ENCODE measurements at places on chromosomes 5 and 9.
A peak's percentile ranks its signal among the peaks of the same experiment; 100 is the strongest.

DNA sequence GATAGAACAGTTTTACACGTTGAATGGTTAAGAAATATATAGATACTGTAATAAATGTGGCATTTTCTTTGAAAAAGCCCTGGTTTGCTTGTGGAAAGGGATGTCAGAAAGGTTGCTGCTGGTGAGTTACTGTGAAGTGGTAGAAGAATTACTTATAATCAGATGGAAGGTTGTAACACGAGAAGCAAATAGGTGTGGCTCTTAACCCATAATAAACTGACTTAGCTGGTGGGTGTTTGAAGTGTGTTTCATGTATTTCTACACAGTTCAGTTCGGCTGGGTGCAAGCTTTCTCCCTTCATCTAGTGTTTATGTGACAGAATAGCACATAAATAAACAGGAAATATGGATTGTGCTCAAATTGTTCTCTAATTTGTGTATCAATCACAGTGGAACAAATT lies 5.5 kb downstream of the CNOT6 start:
- no peak for DNase-seq

GRCh38 chr9:107239474-107239873 lies 43.6 kb upstream of the RAD23B start:
- no peak for DNase-seq

DNA sequence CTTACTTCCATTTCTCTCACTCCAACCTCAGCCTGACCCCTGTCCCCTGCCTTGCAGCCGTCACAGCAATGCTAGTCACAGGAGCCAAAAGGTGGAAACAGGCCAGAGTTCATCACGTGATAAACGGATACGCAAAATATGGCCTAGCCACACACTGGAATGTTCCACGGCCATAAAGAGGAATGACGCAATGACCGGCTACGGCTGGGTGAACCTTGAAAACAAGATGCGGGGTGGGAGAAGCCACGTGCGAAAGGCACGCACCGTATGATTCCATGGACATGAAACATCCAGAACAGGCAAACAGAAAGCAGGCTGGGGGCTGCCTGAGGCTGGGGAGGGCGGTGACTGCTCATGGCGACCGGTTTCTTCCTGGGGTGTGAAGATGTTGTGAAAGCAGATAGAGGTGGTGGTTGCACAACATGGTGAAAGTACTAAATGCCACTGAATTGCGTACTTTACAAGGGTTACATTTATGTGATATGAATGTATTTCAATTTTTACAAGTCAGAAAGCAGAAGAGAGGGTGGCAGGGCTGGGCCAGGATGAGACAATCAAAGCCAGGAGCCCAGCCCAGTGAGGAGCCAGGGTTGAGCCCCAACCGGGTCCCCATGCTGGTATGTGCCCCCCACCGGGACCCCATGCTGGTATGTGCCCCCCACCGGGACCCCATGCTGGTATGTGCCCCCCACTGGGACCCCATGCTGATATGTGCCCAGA lies 117.8 kb upstream of the SARDH start:
- DNase-seq, result no peak

- DNase-seq, result no peak
Measured at GRCh38 chr5:9284272-9284671, 261.6 kb downstream of the SEMA5A start.

DNA sequence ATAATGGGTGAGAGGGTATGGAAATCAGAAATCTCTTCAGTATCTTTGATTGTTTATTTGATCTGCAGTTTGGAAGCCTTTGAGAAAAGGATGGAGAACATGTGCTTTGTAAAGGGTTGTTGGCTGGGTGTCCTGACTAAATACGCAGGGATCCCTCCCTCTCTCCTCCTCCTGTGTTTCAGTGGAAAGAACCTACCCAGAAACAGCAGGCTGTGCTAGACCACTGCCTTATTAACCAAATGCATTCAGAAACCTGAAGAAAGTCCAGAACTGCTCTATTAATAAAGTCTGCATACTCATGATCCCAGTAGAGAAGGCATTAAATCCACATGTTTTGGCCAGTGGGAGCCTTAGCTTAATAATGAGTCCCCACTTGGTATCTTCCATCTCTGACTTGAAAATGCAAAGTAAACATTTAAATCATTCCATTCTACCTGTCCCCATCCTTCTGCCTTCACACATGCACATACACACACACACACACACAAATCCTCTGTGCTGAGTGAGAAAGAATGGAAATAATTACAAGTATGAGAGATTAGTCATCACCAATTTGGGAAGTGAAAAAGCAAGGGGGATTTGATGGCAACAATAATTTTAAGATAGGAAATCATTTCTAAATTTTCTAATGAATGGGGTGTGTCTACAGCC lies 10.0 kb upstream of the LECT2 start:
- no peak for DNase-seq

- DNase-seq, result no peak
Measured at GRCh38 chr5:168449166-168449565, 37.1 kb upstream of the RARS1 start.

DNA sequence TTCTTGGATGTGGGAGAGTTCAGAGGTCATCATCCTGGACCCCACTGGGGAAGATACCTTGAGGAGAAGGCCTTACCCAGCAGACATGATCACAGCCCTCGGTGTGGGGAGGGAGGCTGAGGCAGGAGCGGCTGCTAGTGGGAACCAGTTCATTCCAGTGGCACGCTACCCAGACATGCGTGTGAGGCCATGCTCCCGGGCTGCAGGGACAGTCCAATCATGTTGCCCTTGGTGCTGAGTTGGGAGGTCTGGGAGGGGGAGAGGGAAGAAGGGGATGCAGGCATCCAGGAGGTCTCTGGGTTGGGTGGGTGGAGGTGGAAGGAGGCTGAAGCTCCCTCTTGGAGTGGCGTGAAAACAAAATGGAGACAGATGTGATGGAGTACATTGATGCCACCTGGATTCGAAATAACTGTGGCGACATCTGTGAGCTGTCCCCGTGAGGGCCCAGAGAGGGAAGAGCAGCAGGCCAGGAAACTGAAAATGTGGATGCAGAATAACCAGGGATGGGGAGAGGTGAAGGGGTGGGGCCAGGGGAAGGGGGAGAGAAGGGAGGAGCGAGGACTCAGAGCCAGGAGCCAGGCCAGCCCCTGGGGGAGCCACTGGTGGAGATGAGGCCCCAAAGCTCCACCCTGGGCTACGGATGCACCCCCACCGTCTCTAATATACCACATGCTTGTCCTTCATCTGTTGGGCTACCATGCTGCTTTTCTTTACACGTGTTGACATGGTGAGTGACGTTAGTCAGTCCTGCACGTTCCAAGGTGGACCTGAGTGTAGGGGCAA lies 16.2 kb downstream of the NDUFS6 start:
- no peak for DNase-seq

DNA sequence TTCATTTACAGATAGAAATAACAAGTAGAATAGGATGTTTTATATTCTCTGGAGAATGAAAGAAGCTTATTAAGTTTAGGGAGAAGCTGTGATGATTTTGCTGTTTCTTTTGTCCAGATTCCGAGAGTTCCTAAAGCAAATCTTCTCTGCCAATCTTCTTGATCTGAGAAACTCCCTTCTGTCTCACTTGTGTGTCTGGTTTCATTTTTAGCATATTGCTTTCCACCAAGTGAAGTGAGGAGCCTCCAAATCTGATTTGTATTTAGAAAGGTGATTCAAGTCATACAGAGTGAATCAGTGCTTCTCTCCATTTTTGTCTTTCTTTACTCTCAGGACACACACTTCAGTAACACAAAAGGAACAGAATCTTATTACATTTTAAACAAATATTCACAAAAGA lies 48.4 kb downstream of the STX17 start:
- DNase-seq, result no peak

DNA sequence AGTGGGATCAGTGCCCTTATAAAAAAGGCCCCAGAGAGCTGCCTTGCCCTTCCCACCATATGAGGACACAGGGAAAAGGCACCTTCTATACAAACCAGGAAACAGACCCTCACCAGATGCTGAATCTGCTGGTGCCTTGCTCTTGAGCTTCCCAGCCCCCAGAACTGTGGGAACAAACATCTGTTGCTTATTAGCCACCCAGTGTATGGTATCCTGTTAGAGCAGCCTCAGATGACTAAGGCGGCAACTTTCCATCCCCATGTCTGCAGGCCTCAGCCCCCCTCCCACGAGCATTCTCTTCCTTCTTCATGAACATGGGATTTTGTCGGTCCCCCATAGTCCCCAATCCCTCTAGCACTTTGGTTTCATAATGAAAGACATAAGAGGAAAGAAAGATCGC lies 202.5 kb upstream of the GAS1 start:
- DNase-seq, result no peak

DNA sequence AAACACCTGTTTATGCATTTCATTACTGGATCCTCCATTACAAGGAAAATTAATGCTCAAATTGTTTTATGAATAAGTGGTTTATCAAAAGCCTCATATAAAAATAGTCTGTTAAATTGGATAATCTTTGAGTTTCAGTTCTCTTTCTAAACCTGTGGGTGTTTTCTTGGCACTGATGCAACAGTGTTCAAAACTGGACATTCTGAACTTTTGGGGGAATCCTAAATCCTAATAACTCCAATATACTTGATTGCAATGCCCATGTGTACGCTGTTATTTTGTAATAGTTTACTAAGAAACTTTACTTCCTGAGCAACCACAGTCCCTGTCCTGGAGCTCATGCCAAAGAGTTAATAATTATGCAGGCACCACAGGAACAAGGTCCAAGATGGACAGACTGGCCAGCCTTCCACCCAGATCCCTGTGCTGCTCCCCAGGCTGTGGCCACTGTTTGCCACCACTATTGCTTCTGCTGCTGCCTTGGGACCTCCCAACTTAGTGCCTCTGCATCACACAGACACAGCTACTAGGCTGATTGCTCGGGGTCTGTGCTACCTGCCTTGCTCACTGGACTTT lies 14.0 kb downstream of the IRGM start:
- no peak for DNase-seq

DNA sequence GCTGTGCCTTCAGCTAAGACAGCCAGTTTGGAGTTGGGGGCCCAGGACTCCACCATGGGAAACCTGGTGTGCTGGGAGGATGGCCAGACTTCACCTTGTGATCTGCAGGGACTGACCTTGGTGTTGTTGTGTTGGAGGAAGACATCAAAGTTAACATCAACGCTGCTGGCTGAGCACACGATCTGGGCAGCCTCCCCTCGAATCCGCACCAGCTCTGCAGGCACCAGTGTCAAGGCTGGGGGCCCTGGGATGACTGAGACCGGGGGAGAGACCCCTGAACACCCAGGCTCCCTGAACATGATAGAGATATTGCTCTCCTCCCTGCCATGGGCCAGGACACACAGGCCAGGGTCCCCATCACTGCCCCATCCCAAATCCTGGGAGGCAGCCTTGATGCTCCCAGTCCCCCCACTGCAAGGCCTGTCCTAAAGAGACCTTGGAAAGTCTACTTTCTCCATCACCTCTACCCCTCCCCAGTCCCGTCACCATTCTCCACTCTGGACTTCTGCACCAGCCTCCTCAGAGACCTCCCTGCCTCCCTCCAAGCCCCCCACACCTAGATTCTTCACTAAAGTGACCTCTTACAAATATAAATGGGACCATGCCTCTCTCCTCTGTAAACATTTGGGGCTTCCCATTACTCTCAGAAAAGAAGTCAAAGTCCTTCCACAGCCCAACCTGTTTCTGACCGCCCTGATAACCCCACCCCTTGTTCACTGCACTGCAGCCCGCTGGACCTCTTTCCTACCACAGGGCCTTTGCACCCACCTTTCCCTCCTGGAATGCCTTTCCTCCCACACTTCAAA lies 8.2 kb downstream of the CSF1R start:
- DNase-seq, result no peak

DNA sequence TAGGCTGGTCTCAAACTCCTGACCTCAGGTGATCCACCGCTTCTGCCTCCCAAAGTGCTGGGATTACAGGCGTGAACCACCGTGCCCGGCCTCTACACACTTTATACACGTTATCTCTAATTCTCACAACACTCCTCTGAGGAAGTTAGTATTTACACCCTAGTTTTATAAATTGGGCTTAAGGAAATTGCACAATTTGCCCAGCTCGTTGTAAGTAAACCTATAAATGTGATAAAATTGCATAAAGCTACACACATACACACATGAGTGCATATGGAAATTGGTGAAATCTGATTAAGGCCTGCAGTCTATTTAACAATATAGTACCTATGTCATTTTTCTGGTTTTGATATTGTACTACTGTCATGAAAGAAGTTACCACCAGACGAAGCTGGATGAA lies 4.4 kb upstream of the SLC4A9 start:
- DNase-seq, result no peak

- DNase-seq, result no peak
Measured at GRCh38 chr9:71544464-71544863, 223.8 kb downstream of the CEMIP2 start.

DNA sequence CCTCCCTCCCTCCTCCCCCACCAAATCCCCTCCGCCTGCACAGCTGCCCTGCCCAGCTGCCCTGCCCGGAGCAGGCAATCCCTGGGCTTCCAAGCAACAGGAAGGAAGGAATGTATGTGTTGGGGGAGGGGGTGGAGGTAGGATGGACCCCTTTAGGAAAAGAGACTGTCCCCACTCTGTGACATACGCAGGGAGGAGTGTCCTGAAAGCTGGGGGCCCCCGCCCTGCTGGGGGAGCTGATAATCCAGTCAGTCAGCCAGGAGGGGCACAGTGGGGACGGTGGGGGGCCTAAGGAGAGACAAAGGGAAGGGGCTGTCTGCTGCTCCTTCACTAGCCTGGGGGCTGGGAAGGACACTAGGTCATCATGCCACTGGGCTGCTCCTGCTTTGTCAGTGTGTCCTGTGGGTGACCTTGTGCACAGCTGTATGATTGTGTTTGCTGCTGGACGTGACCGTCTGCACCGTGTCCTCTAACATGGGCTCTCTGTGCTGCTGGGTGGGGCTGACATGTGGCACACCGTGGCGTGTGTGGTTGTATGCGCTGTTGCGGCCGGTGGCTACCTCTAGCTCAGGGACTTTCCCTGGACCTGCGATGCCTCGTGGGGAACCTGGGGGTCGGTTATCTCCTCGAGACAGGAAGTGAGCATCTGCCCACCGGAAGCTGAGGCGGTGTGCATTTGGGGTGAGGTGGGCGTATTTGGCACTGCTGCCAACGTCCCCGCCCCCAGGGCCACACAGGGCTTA lies 3.0 kb downstream of the N4BP3 start:
- DNase-seq, result peak; percentile 58

DNA sequence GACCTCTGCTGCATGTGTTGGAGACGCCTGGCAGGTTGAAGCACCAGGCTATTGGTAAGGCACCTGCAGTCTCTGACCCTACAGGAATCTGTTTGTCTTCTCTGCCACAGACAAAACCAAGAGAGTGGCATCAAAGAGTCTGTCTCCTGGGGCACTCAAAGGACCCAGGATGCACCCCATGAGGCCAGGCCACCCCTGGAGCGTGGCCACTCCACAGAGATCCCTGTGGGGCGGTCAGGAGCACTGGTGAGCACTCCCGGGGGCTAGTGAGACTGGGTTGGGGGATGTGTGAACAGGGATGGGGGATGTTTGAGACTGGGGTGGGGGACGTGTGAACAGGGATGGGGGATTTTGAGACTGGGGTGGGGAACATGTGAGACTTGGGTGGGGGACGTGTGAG lies 240.3 kb downstream of the CACNA1B start:
- no peak for DNase-seq

GRCh38 chr5:146009020-146009419 lies 72.6 kb downstream of the SH3RF2 start:
- no peak for DNase-seq

- DNase-seq, result no peak
Measured at GRCh38 chr5:137782984-137783536, 28.9 kb upstream of the HNRNPA0 start.

Measured in stimulated activated CD8-positive, alpha-beta memory T cell treated with anti-CD3 and anti-CD28 coated beads, Interleukin-2, amount 100 ng/mL, for 1 hour (primary cell).